ENCODE measurements at places on chromosomes 7 and 10.
A peak's percentile ranks its signal among the peaks of the same experiment; 100 is the strongest.

DNA sequence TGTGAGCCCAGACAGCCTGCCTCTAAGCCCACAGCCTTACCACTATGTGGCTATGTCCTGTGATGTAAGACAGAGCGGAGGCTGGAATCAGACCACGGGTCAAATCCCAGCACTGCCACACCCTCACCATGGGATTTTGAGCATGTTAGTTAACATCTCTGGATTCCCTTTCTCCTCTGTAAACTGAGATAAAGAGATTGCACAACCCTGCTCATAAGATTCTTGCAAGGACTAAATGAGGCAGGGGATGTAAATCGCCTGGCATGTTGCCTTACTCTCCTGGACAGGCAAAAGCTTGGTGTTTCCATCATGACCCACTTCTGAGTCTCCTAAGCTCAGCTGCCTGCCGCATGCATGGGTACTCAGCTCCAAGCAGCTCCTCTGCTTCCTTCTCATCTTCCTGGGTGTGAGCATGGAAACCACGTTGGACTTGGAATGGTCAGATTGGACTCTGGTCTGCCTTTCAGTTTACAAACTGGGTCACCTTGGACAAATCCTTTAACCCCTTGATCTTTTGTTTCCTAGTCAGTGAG is 41.3 kb upstream of the MTURN start:
- no peak for DNase-seq

DNA sequence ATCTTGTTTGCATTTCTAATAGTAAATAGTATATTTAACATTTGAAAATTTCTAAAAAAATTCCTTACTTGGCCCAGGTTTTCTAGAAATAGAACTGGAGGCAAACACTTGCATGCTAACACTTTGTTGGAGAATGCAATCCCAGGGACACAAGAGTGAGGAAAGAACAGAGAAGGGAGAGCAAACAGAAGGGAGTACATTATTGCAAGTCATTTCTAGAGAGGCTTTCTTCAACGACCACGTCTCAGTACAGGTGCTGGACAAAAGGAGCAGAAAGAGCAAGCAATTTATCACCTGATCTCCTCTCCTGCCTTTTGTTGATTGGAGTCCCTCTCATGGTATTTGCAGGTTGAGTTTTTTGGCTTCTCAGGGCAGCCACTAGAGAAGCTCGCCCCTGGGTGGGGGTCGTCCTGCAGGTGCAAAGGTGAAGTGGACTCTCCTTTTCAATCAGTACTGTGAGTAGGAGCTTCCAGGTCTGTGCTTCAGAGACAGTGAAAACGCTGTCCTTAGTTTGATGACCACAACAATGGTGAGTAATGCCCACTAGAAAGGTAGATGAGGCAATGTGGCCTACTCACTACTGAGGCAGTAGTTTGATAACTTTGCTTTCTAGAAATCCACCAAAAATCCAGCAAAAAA is 5.2 kb downstream of the CPED1 start:
- DNase-seq, result no peak

DNA sequence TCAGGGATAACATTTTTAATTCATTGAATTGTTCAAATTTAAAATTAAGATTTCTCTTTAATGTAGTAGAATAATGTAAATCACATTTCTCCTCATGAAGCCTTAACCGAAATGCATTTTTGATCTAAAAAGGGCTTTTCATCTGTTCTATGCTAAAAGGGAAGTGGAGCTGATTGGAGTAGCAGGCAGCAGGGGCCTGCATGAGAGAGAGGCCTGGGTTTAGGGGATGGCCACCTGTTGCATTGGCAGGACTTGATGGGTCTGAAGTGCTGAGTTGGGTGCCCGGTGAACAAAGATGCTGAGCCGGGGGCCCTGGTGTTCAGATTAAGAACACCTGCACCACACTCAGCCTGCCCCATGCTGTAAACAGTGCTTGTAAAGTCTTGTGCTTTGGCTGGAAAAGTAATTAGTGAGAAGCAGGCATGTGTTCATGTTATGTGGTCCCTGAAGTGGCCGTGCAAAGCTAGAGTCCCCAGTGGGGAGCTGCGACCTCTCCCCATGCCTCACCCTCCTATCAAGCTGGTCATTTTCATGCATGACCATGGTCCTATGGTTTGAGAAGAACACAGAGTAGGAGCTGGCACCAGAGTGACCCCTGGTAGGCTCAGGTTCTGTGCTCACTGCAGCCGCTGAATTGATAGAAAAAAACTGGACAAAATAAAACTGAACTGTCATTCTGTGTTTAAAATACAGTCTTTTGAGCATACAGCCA is 124.3 kb downstream of the ADCY1 start:
- DNase-seq, result no peak

DNA sequence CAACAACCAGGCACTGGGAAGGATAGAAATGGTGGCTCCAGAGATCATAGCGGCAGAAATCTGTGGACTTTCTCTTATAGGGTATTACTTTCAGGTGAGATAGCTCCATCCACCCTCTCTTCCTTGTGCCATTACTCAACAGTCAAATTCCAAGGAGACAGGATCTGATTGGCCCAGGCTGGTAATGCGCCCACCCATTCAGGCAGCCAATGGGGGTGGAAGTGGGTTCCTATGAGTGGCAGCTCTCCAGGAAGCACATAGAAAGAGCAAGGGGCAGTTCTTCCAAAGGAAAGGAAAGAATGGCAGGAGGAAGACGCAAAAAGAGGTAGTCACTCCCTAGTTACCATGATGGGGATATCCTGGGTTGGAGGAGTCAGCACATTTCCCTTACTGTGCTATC is 94.4 kb downstream of the STRA8 start:
- no peak for DNase-seq

DNA sequence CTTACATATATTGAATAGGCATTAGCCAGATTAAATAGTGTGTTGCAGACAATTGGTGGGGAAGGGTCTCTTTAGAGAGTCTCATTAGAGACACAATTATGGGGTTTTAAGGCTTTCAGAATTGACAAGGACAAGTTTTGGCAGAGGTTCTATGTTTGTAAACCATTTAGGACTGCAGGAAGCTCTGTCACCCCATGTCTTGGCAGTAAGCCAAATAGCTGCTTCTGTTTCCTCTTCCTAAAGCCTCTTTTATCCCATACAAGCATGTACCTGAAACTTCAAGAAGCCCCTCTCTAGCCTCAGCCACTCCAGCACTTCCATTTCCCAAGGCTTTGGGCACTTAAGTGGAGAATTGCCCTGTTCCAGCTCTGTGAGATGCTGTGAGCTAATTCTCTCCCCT is 21.8 kb upstream of the LRRC4 start:
- DNase-seq, result no peak

GRCh38 chr10:78892338-78893176 is 176.2 kb upstream of the ZMIZ1 start:
- DNase-seq, result no peak

DNA sequence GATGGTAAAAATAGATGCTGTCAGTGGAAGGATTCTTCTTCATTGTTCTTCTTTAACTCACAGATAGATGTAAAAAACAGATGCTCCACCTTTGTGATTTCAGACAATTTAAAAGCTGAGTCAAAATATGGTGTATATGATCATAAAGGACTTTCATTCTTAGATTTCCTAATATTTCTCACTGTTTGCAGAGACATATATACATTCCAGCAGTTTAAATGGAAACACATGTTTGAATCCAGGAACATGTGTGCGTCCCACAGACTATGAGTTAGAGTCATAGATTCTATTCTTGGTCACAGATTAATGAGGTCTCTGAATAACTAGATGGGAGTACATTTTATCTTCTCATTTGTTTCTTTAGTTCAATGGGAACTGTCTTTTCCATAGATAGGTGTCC is 109.6 kb downstream of the BICC1 start:
- no peak for DNase-seq

- DNase-seq, result no peak
These were observed 20.3 kb upstream of the IGF2BP3 start for GRCh38 chr7:23490357-23491135.

- no peak for DNase-seq
These were observed 67.9 kb downstream of the SGCE start for GRCh38 chr7:94588075-94588474.

DNA sequence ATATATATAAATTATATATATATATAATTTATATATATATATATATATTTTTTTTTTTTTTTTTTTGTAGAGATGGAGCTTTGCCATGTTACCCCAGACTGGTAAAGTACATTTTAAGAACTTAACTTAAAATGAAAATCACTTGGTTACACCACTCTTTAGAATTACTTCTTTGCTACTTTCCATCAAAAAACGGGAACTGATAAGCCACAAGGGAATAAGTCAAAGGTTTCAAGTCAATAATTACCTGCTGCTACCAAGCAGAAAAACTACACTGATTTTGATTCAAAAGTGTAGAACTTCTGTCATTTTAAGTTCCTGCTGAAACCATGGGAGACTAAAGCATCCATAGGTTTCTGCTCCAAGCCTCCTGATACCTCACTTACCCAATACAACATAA is 12.2 kb downstream of the PPA1 start:
- DNase-seq, result no peak

DNA sequence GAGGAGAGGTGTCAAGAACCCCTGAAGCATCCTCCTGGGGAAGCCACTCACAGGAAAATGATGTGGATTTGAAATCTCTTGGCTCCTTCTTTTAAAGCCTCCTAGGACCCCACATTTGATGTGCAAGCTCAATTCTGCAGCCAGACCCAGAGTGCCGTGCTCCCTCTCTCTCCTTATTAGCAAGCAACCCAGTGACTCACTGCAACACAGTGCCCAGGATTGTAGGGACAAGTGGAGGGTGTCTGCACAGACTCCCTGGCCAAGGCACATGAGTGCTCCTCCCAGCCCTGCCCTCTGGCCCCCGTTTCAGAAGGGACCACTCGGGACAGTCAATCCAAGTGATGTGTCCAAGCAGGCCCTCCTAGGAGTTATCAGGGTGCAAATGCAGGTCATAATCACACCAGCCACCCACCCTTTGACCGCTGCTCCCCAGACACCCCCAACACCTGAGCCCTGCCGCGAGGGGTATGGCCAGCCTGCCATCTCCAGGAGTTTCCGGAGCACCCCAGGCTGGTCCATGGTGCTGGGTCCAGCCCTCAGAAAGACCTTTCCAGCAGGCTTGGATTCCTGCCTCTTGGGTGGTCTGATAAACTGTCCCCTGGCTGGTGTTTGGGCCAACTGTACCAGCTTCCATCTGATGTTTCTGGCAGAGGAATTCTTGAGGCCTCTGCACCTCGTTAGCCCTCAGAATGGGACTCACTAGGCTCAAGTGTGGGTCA is 54.5 kb upstream of the CXCL12 start:
- DNase-seq, result no peak

- DNase-seq, result no peak
These were observed 705.5 kb downstream of the LRMDA start for GRCh38 chr10:76136961-76137360.

- no peak for DNase-seq
These were observed 46.8 kb downstream of the NRAP start for GRCh38 chr10:113617086-113617485.

GRCh38 chr7:107212725-107213124 is 43.9 kb downstream of the HBP1 start:
- no peak for DNase-seq

DNA sequence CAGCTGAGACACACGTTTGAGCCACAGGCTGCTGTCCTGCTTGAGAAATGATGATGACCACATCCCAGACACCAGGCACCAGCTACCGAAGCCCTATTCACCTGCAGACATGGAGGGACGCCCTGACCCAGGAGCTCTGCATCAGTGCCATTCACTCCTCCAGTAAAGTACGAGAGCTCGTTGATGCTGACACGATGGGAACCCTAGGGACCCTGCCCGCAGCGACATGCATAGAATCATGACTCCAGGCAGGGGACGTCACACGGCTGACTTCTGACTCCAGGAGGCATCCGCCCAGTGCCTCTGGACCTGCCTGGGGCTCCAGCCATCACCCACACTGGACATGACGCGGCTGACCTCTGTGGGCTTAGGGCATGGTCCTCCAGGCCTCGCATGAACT is 129.9 kb downstream of the ADARB2 start:
- no peak for DNase-seq

- DNase-seq, result no peak
These were observed 56.5 kb downstream of the ZNF277 start for GRCh38 chr7:112262855-112263487.

DNA sequence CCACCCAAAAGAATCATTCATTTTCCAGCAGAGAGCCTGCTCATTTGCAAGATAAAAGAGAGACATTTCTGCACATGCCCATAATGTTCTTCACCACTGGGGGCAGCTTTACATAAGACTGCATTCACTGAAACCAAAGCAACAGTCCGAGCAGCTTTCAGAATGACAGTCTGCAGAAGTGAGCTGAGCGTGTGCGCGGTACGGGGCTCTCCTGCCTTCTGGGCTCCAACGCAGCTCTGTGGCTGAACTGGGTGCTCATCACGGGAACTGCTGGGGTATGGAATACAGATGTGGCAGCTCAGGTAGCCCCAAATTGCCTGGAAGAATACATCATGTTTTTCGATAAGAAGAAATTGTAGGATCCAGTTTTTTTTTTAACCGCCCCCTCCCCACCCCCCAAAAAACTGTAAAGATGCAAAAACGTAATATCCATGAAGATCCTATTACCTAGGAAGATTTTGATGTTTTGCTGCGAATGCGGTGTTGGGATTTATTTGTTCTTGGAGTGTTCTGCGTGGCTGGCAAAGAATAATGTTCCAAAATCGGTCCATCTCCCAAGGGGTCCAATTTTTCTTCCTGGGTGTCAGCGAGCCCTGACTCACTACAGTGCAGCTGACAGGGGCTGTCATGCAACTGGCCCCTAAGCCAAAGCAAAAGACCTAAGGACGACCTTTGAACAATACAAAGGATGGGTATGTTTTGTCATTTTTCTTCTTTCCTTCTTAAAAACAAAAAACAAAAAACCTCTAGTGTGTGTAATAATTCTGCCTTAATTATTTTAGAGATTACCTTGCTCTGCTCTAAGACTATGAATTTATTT is at the start of gene LRRTM3:
TSS of gene LRRTM3 (plus strand) at position 141 of the 820 bp plus-strand sequence.
- peak; percentile 29 for DNase-seq

GRCh38 chr7:158109364-158110033 is 478.1 kb downstream of the PTPRN2 start:
- DNase-seq, result no peak

DNA sequence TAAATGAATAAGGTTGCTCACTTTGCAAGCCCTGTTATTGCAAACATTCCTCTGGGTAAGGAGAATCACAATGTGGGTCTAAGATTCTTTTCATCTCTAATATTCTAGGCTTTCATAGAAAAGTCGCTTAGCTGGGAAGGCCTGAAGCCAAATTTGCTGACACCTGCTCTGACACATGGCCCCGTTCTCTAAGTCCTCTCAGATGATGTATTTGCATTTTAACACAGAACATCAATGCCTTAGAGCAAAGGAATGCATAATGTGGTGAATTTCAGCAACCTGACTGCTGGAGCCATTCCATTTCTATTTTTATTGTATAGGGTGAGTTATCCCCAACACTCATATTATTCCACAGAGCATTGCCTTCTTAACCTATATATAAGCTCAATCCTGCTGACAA is 682.1 kb upstream of the NRP1 start:
- DNase-seq, result no peak

DNA sequence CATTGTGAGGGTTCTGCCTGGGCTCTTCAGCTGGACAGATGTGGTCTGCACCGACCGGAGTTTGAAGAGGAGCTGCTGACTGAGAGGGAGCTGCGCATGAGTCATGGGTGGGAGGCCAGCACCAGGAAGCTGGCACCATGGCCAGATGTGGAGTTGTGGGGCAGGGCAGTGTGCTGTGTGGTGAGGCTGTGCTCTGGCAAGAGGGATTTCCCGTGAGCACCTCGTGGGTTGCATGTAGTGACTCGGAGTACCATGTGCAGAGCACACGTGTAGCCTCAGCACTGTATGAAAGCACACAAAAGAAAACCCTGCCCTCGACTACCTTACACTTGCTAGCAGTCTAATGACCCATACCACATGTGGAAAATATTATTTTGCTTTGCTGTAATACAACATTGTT is 103.4 kb downstream of the WNT2 start:
- no peak for DNase-seq

Data from AG04449 (cell line).